ENCODE measurements at places on chromosomes 7 and 10. TPM values are rescaled to one million over a fixed set of nuclear protein-coding genes. Genes with fewer than 3 reads are reported as not detected.

PAPOLB gene
- total RNA-seq = 0.38 TPM

DRGX gene
- not detected for total RNA-seq

LLCFC1 gene
- not detected for total RNA-seq

SLC39A12 gene
- 0.29 TPM for total RNA-seq

NUTM2B gene
- total RNA-seq = 0.96 TPM

DNA sequence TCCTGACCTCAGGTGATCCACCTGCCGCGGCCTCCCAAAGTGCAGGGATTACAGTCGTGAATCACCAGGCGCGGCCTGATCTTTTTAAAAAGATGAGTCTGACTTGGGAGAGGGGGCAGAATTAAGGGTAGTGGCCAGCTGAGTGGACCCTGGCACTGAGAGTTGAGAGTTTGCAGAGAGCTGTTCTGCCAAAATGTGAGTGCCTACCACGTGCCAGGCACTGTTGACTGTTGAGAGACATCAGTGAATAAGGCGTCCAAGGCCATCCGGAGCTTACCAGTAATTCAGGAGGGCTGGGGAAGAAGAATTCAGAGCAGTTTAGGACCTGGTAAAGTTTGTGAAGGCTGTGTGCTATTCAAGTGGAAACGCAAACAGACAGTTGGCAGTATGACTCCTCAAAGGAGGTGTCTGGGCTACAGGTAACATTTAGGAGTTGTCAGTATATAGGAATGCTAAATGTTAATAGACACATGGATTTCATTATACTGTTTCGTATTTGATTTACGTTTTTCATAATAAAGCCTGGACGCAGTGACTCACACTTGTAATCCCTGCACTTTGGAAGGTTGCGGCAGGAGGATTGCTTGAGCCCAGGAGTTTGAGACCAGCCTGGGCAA, 1.5 kb downstream of the NIPSNAP2 start:
- DNase-seq = no peak

- DNase-seq = no peak
Measured at GRCh38 chr7:47302560-47302959, 279.4 kb downstream of the TNS3 start.

Data from upper lobe of right lung (tissue), 1 donor.